IPS-NIHi11 (cell line): ENCODE measurements at places on chromosomes 6 and 20.

DNA sequence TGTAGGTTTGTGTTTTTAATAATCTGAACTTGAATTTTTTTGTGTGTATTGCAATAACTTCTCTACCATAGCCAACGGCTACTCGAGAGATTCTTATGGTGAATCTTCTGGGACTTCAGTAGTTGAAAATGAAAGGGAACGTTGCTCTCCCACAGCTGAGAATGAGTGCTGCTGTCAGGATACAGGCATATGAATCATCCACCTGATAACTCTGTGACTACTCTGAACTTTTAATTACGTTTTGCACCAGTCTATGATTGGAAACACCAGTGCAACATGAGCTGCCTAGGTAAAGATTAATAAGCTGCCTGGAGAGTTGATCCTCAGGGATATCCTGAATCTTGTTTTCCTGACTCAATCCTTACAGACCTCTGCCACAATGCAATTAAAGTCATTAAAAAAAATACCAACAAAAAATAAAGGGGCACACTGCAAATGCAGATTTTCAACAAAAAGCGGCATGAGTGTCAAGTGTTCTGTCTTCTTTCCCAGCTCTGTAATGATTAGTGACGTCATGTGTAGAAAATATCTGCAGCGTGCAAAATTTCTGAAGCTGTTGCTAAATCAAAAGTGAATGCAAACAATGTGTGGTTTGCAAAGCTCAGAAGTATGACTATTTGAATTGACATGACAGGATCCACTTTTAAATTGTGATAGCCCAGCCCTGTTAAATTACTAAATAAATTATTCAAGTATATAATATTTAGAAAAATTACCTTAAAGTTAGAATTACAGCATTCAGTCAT lies 432.2 kb downstream of the HTR1B start:
- DNase-seq, result no peak

- DNase-seq, result no peak
These were observed 113.1 kb downstream of the TRIM27 start for GRCh38 chr6:28810659-28811053.

DNA sequence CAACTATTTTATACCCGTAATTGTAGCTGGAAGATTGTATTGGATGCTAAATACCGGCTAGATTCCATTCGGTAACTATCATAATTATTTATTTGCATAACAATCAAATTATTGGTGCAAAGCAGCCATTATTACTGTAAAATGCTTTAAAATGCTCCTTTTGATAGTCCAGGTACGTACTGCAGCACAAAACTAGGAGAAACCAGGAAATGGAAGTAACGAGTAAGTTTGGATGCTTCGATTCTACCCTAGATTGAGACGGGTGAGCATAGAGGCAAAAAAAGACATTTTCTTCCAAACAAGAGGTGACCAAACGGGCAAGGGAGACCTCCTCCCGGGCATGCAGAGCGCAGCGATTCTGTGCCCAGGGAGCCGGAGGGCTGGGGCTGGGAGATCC lies 469 bp upstream of the XRN2 start:
- DNase-seq, result no peak

DNA sequence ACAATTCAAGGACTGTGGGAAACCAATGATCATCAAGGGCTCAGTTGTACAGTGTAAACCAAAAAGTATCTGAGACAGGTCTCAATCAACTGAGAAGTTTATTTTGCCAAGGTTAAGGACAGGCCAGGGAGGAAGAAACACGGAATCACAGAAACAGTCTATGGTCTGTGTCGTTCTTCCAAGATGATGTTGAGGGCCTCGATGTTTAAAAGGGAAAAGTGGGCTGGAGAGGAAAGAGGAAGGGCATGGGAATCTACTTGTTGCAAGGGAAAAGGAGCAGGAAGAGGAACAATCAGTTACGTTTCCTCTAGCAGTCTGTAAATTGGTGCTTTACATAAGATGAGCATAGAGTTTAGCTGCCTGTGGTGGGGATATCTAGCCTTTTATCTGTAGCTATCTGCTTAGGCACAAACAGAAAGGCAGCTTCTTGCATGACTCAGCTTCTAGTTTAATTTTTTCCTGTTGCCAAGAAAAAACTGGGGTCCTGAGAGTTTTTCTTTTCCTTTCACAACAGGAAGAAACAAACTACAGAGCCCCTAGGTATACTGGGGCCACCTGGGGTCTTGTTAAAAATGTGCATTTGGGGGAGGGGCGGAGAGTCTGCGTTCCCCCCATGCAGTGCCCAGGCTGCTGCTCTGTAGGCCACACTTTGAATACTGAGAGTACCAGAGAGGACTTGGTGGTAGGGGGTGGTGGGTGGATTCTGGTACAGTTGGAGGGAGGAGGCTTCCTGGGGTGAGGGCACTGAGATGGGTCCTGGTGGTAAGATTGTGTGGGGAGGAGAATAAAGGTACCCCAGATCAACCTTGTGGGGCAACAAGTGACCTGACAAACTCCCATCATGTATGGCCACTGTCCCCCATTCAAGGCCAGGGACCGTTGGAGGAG lies 35.3 kb upstream of the EZR start:
- DNase-seq, result peak; percentile 48

- peak; percentile 89 for DNase-seq
These were observed at the start of gene TMEM242 for GRCh38 chr6:157323255-157323965. TMEM242 (minus strand) TSS chr6:157323519; CDS start chr6:157323499, 20 bp downstream.

DNA sequence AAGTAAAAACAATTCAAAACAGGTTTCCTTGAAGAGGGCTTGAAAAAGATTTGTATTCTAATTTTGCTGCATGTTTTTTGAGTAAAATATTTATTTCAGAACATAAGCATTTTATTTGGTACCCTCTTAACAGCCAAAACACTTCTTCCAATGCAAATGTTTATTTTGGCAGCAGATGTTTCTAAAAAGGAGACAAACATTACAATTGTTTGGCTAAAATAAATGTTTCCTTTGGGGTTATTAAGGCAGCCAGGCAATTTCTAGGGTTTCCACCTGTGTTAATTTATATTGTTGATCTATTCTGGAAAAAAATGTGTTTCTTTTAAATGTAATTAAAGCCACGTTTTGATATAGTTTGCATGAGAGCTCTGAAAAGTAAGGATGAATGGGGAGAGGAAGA lies 56.6 kb downstream of the ARID1B start:
- DNase-seq, result no peak

- DNase-seq, result no peak
These were observed 78.2 kb upstream of the CST7 start for GRCh38 chr20:24870881-24871280.

DNA sequence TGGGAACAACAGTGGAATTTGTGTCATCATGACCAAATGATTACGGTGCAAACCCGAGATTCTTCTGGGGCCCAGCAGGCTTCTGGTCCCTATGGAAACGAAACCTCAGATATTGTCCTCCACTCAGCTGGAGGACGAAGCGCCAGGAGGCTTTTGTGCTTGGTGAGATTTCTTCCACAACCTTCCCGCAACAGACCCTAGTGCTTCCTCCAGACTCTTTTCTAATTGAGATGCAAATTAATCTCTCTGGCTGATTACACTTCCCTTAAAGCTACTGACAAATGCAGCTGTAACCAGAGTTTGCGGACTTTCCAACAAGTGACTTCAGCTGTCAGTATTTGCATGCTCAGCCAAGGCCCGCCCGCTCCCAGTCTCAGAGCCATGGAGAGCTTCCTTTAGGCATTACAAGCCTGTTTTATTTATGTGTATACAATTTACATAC lies 96.0 kb downstream of the INSM1 start:
- DNase-seq, result peak; percentile 73

- no peak for DNase-seq
These were observed 1.4 kb downstream of the FYN start for GRCh38 chr6:111871725-111872400.

GRCh38 chr6:89042664-89043063 lies 37.9 kb upstream of the PNRC1 start:
- no peak for DNase-seq

GRCh38 chr20:63681609-63682142 lies 14.8 kb upstream of the TNFRSF6B start:
- no peak for DNase-seq

- no peak for DNase-seq
These were observed 85.1 kb downstream of the PDE7B start for GRCh38 chr6:135936606-135937005.

DNA sequence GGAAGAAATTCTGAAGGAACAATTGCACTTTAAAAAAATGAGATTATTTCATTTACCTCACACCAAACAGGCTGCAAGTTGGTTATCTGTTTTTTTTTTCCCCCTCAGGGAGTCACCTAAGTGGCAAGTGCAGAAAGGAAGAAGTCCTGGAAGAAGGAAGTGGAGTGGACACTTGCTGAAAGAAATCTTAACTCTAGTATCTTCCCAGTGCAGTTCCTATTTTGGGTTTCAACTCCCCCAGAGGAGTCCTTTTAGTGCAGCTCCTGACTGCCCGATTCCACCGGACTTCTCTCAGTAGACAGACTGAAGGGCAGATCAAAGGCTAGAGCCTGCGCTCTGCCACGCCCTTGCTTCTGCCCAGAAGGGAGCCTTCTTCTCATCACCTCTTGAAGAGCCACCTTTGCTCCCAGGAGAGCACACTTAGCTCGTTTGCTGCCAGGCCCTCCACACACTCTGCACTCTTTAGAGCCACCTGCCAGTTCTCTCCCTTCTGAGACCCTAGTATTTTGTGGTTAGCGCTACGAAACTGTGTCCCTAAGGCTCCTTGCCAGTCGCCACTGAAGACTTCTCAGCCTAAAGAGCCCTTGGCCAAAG lies 4.9 kb downstream of the MTCL3 start:
- DNase-seq, result no peak

DNA sequence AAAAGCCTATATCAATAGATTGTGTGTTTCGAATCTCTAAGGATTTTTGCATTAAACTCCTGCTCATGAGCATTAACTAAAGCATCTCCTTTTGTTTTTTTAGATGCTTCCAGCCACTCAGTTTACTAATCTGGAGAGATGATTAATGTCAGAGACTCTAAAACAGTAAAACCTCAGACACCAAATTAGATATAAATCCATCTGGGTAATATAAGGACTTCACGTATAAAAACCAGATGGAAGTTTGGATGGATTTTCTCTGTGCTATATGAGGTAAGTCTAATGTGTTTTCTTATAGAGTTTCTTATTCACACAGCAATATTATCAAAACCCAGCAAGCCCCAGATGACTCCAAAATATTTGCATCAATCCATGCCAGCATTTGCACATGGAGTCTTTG lies 137.2 kb downstream of the SYNE1 start:
- DNase-seq, result no peak

GRCh38 chr6:64085126-64085525 lies 449.5 kb downstream of the PHF3 start:
- no peak for DNase-seq

DNA sequence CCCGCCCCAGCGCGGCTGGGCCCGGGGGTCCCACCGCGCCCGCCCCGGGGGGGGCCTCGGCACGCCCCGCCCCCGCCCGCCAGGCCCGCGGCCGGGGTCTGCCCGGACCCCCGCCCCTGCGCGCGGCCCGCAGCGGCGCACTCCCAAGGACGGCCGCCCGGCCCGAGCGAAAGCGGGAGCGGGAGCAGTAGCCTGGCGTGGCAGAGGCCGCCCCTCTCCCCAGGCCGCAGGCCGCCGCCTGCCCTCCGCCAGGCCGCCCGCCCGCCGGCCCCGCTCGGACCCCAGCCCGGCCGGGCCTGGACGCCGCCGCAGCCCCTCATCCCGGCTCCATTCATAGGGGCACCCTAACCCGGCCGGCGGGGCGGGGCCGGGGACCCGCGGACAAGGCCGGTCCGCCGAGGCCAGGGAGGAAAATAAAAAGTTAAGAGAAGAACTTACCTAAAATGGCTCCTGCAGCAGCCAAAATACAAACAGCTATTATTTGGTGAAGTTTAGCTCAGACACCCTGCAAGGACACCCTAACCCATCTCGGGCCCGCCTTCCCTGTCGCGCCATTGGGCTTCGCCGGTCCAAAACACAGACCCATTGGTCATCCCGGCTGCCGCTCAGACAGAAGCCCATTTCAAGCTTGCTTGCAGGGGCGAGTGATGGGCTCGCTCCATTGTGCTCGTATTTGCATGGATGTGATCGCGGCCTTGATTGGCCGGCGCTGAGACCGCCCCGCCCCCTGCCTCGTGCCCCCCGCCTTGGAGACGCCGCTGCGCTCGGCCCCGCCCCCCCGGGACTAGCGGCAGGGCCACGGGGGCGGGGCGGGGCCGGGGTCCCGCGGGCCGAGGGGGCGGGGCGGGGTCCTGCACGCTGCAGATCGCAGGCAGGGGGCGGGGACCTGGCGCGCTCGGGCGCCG lies at the start of gene CHD6:
Gene CHD6 (minus strand): TSS at position 476 of the 905 bp plus-strand sequence. CDS start 67,040 bp downstream, outside the sequence.
- peak; percentile 95 for DNase-seq

GRCh38 chr6:116450769-116451740 lies 10.1 kb upstream of the CALHM6 start:
- no peak for DNase-seq

- DNase-seq, result no peak
These were observed 712.0 kb upstream of the NRSN1 start for GRCh38 chr6:23414051-23414445.

GRCh38 chr6:101513181-101513580 lies 119.7 kb downstream of the GRIK2 start:
- no peak for DNase-seq

DNA sequence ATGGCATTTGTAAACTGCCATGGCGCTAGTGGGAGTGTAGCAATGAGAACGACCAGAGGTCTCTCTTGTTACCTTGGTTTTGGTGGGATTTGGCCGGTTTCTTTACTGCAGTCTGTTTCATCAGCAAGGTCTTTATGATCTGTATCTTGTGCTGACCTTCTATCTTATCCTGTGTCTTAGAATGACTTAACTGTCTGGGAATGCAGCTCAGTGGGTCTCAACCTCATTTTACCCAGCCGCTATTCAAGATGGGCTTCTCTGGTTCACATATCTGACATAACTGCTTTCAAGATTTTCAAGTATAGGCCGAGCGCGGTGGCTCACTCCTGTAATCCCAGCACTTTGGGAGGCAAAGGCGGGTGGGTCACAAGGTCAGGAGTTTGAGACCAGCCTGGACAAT lies 1.9 kb upstream of the SFT2D1 start:
- no peak for DNase-seq

DNA sequence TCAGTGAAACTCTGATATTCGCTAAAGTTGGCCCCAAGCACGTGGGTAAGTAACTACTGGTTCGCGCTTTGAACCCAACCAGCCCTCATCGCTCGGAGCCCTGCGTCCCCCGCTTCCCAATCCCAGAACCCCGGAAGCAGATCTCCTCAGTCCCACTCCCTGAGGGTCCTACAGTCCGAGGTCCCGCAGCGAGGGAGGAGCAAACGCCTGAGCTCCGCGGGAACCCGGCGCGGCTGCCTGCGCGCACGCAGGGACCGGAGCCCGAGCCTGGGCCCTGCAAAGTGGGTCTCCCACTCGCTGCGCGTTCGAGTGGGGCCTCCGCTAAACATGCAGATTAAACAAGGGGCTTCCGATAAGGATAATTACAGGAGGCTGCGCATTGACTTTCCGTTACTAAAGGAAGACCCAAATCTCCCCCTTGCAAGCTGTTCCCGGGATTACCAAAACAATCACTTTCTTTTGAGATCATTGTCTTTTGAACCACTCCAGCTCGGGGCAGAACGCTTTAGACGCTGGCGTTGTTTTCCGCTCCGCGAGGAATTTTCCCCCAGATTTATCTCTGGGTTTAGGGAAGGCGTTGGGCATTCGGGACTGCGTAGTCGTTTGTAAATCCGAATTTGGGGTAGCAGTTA lies 1.3 kb upstream of the VSX1 start:
- no peak for DNase-seq

GRCh38 chr20:44587035-44587980 lies 4.9 kb downstream of the PKIG start:
- DNase-seq, result no peak
